NCI-H82 (cell line): ENCODE measurements at places on chromosomes 16 and 17.
A peak's percentile ranks its signal among the peaks of the same experiment; 100 is the strongest.

DNA sequence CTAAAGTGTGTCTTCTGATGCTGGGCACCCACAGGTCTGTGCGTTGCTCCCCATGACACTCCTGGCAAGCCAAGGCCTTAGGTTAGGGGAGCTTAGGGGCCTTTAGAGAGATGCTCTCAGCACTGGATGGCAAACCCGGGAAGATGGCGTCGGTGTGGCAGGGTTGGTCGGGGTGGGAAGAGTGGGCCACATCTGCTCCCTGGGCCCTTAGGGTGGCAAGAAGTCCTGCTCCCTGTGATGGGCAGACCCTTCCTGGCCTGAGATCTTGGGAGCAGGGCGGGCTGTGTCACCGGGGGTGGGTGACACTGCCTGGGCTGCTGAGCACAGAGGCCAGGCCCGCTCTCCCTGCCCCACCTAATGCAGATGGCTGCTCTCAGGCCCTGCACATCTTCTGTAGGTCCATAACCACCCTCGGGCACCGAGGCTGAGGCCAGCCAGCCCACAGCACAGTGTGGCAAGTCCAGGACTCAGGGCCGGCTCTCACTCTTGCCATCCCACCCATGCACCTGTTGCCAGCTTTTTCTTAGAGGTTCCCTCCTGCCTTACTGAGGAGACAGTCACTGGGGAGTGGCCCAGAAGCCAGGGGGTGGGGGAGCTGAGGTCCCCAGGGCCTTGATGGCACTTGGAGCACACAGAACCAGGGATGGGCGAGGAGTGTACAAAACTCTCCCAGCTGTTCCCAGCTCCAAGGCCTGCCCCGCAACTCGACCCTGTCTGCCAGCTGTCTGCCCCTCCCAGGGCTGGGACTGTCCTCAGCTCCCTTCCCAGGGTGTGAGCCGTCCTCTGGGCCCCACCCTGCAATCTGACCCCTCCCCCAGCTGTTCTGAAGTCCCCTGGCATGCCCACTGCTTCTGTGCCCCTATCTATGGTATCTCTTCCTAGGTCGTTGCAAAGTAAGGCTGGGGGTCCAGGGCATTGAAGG is 4.4 kb upstream of the MTSS2 start:
- DNase-seq = no peak

GRCh38 chr17:10292057-10292937 is 80.5 kb downstream of the MYH13 start:
- no peak for DNase-seq

- peak; percentile 62 for DNase-seq
Observed at GRCh38 chr17:38674014-38674748, 576 bp downstream of the EPOP start.

DNA sequence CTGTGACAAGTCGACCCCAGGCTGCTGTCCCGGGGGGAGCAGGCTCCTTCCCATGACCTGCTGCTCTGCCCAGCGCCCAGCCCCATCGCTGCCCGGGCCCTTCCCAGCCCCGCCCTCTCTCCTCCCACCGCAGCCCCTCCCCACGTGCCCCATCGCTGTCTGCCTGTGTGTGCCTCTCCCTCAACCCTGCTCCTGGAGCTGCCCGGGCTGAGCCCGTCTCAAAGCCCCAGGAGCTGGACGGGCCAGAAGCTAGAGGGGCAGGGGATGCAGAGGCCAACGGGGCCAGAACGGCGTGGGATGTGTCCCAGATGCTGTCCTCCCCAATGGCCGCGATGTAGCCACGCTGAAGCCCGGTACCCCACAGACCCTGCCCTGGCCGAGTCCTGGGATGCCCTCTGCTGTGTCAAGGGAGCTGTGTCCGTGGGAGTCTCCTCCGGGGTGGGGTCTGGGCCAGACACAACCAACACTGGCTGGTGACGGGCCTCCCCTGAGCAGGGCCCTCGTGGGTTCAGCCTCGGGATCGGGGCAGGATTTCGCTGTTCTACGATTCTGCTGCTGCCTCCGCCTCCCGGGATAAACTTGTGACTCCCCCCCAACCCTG is 118.2 kb upstream of the ZNF750 start:
- no peak for DNase-seq

DNA sequence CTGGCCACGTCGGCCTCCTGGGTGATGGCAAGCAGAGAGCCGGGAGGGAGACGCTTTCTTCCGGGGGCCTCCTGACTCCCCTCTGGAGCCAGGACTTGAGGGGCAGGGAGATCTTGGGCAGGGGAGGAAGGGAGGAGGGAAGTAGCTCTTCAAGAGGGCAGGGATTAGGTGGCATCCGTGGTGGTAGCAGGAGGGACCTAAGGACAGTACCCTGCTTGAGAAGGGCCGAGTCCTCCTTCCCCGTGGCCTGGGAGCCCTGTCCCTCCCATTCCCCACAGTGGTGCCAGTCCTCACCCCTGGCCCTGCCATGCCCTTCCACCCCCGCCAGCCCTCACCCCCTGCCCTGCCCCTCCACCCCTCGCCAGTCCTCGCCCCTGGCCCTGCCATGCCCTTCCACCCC is 12.6 kb downstream of the TAX1BP3 start:
- DNase-seq = no peak

- DNase-seq = peak; percentile 61
Observed at GRCh38 chr16:31094088-31094423, 541 bp downstream of the VKORC1 start.

GRCh38 chr16:8310323-8310722 is 280.0 kb downstream of the TMEM114 start:
- no peak for DNase-seq

GRCh38 chr16:20344611-20345010 is 7.9 kb downstream of the UMOD start:
- no peak for DNase-seq

DNA sequence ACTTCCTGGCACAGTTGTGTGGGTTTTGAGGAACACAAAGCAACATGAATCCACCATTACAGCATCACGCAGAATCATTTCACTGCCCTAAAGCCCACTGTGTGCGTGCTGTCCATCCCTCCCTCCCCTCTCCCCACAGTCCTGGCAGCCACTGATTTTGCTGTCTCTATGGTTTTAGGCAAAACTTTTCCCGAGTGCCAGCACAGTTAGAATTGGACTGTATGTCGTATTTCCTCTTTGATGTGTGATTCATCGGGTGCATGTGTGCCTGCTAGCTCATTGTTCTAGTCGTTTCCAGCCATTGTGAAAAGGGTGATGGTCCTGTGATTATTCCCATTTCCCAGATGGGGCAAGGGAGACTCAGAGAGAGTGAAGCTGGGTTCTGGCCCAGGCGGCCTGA is 12.7 kb downstream of the KLHL36 start:
- DNase-seq = no peak

- DNase-seq = no peak
Observed at GRCh38 chr17:81020767-81021497, 14.0 kb upstream of the BAIAP2 start.

DNA sequence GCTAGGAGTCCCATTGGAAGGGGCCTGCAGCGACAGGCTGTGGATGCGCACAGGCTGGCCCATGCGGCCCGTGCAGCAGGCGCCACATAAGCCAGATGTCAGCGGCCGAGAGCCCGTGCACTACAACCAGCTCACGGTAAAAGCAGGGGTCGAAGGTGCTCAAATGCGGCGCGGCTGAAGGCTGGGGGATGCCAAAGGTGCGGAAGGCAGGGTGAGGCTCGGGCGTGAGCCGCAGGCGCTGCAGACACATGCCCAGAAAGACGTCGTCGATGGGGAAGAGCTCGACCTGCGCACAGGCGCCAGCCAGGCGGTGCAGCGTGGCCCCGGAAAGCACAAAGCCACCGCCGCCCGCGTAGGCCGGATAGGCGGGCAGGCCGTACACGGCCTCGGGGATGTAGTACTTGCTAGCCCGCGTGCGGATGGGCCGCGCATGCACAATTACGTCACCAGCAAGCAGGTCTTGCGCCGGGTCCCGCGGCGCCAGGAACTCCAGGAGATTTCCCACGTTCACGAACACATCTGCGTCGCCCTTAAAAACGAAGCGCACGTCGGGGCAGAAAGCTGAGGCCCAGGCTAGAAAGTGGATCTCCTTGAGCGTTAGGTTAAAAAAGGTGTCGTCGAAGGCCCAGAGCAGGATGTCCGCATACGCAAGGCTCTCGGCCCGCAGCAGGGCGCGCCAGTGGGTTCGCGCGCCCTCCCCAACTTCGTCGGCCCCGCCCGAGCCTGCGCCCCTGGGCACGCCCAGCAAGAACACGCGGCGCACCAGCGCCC is 1.3 kb downstream of the B3GNT9 start:
- DNase-seq = no peak

DNA sequence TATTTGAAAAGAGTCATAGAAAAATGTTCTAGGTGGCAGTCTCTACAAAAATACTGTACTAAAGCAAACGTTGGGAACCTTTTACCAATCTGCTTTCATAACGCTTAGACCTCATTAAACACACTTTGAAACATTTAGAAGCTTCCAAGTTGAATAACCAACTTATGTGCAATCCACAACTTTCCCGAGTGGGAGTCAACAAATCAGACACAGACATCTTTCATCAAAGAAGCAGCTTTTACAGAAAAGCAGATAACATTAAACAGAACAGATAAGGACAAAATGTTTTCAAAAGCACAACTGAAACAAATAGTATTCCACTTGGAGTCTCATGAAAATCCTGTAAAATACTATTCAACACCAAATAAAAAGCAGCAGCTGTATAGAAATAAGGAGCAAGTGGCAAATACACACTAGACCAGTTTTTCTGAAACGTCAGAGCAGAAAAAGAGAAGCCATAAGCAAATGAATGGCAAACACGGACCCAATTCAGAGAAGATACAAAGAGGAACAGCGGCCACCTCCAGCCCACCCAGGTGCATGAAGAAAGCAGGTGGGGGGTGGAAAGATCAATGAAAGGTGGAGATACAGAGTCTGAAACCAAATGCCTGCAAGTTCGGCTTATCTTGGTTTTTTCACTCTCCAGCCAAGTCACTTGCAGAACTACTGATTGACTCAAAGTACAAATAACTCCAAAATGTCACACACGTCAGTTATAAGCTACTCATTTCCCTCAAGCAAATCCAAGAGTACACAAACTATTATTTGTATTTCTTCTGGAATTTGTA is 18.4 kb upstream of the FBF1 start:
- DNase-seq = no peak

- no peak for DNase-seq
Observed at GRCh38 chr16:86567701-86568581, 1.3 kb downstream of the FOXC2 start.

DNA sequence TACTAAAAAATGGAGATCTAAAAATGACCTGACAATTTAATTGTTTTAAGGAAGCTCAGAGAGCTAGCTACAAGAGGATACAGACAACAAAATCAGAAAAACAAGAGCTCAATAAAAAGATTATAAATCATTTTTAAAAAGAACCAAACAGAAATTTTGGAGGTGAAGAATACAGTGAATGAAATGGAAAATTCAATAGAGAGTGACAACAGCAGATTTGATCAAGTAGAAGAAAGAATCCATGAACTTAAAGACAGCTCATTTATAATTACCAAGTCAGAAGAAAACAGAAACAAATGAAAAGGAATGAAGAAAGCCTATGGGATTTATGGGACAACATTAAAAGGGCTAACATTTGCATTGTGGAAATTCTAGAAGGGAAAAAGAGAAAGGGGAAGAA is 136.6 kb upstream of the CACNG5 start:
- DNase-seq = no peak

DNA sequence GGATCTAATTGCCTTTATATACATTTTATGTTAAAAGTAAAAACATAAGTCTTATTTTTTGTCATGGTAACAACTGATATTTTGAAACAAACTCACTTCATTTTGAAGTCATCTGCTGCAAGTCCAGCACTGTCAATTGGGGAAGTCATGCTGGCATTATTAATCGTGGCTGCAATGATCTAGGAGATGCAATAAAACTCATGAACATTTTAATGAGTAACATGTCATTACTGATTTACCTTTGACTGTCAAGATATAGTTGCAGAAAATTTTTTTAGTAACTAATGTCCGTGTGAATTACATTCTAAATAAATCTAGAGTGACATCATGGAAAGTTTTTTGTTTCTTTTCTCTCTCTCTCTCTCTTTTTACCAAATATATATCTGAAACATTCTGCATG is 17.3 kb upstream of the KRT24 start:
- no peak for DNase-seq

- DNase-seq = no peak
Observed at GRCh38 chr17:36070427-36070826, 6.4 kb downstream of the CCL18 start.

- peak; percentile 73 for DNase-seq
Observed at GRCh38 chr16:22337849-22338635, 36.4 kb downstream of the CDR2 start.

DNA sequence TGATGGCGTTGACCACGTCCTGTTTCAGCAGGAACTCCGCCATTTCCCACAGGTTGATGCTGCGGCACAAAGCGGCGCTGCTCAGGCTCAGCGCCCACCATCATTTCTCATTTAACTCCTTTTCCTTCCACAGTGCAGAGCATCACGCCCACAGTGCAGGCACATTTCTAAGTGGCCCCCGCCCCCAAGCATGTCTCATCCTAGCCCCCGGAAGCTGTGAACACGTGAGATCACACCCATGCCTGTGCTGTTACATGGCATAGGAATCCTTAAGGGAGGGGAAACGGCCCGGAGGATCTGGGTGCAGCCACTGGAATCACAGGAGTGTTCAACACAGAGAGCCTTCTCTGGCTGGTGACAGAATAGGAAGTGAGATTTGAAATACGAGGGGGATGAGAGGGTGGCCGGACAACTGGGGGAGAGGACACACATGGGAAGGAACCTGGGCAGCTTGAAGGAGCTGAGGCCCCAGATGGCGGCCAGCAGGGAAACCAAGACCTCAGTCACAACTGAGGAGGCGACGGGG is 4.7 kb downstream of the NAGPA start:
- DNase-seq = no peak

GRCh38 chr17:76268991-76269981 is 4.1 kb downstream of the UBALD2 start:
- no peak for DNase-seq

DNA sequence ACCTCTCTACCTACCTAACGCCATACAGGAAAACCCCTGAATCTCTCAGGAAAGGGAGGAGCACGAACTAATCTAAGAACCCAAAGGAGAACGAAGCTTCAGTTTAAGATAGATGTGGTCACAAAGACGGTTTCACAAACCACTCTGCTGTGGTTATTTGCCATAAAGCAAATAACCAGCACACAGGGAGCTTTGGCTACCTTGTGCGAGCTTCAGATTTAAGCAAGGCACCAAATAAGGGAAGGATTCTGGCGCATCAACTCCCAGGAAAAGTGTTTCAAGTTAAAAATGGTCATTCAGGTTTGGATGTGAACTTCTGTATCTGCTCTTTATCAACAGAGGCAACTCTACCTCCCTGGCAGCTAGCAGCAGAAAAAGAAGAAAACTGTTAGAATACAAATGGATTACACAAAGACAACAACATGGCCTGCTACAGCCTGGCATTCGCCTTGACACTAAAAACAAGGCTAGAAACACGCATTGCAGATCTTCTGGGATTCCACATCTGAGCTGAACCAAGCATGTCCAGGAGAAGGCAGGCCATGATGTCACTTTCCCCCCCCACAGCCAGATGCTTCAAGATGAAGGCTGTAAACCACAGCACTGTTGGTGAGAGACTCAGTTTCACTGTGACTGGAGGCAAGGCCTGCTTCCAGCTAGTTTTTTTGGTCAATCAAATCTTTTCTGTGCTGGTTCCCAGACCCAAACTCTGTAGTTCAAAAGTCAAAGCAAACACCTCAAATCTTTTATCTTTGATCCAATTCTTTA is 43.6 kb downstream of the SMG6 start:
- peak; percentile 13 for DNase-seq

GRCh38 chr16:10799736-10800135 is 18.9 kb downstream of the TVP23A start:
- no peak for DNase-seq

GRCh38 chr16:80996688-80997138 is 10.0 kb downstream of the CMC2 start:
- DNase-seq = no peak
